Renal cortex interstitium (tissue), 15 donors: ENCODE measurements at places on chromosomes 1 and 21.

GRCh38 chr1:176619261-176619660 lies 156.3 kb downstream of the PAPPA2 start:
- no peak for DNase-seq

GRCh38 chr1:213231795-213232231 lies 180.8 kb downstream of the RPS6KC1 start:
- no peak for DNase-seq

GRCh38 chr1:210132582-210132981 lies 100.0 kb upstream of the SERTAD4 start:
- DNase-seq = peak; percentile 15

GRCh38 chr1:110214454-110215404 lies 4.6 kb downstream of the KCNC4 start:
- DNase-seq = no peak

DNA sequence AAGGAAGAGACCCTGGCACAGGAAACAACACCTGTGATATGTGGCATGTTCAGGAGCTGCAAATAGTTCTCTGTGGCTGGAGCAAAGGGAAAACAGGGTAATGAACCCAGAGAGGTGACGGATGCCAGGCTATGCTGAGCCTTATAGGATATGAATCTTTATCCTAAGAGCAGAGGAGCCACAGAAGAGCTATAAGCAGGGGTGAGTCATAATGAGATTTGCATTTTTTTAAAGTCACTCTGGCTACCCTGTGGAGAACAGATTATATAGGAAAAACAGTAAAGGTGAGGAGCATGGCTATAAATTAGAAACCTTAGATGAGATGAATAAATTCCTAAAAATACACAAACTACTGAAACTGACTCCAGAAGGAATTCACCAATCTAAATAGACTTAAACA lies 12.8 kb upstream of the MPL start:
- no peak for DNase-seq

DNA sequence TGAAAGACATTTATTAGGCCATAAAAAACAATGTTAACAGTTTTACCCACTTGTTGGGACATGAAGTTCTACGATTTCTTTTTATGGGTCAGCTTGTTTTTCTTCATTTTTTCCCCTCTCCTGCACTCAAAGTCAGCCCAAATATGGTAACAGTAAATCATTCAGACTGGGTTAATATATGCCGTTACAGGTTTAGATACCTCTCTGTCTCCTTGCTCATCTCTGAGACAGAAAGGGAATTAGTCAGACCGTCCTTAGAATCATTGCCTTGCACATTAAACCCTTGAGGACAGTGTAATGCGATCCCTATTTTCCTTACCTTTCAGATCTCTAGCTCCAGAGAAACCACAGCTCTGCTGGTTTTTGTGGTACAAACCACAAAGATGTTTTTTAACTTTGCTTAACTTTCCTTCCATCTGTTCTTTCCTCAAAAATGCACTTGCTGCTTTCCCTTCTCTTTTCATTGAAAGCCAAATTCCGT lies 613.3 kb downstream of the PLPP3 start:
- no peak for DNase-seq

GRCh38 chr1:57874418-57874877 lies 450.6 kb upstream of the DAB1 start:
- DNase-seq = no peak

DNA sequence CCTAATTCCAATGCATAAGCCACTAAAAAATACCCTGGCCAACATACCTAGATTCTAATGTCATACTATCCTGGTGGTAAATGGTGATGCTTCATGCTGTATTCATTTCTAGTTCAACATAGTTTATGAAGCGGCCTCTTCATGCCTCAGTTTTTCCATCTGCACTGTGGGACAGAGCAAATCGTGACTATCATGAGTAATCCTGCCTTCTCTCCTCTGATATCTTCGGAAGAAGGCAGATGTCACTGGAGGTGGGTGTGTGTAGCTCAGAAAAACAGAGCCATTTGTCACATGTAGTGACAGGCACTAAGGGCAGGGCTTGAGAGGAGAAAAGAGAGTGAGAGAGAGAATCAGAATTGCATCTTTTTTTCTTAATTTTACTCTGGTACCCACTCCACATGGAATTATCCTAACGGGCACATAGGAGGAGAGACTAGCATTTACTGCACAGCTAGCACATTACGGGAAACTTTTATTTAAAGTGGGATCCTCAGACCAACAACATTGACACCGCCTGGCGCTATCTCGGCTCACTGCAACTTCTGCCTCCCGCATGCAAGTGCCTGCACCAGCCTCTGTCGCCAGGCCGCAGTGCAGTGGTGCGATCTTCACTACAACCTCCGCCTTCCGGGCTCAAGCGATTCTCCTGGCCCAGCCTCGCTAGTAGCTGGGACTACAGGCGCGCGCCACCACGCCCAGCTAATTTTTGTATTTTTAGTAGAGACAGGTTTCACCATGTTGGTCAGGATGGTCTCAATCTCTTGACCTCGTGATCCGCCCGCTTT lies 78.4 kb upstream of the KCNA3 start:
- DNase-seq = no peak

- DNase-seq = no peak
These were observed 879 bp downstream of the CPTP start for GRCh38 chr1:1325288-1326074.
